Muscle of back (tissue), 13 donors: ENCODE measurements at places on chromosomes 1 and 21.
A peak's percentile ranks its signal among the peaks of the same experiment; 100 is the strongest.

GRCh38 chr1:51788938-51789337, 89.6 kb downstream of the NRDC start:
- DNase-seq: no peak

GRCh38 chr1:52915855-52916220, 5.7 kb downstream of the ECHDC2 start:
- DNase-seq: no peak

DNA sequence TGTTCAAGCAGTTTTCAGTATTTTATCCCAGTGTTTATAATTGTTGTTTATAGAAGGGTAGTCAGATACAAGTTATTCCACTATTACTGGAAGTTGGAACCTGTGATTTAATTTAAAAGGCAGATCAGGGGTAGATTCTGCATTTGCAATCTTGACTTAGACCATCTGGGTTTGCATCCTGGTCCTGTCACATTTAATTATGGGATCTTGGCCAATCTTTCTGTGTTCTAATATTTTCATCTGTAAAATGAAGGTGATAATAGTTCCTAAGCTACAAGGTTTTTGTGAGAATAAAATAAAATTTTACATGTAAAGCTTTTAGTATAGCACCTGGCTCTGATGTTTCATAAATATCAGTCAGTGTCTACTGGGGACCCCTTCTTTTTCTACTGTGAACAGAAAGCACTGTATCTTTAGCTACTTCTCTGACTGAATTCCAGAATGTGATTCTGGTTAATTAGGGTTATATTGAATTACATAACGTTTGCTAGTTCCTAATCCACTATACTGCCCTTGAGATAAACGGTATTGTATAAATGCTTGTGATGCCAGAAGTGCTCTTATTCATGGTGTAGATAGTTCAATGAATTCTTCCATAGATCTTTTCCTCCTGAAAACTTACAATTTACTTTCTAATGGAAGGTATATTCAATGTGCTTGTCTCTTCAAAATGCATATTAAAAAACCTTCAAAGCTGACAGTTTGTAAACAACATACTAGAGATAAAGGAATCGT, 131.0 kb downstream of the KCNK1 start:
- DNase-seq: no peak

DNA sequence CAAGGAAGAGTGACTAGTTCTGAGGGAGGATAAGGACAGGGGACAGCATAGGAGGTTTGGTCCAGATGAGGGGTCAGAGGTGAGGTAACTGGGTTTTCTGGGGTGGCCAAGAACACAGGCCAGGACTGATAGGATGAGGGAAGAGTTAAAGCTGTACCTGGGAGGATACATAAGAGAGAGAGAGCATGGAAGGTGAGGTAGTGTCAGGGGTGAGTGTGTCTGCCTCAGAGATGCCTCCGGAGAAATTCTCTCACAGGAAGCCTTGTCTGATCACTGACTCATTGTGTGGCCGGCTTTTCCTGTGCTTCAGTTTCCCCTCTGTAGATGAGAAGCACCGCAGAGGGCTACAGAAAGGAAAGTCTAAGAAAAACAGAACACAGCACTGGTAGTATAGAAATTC, 40.2 kb downstream of the FASLG start:
- DNase-seq: no peak

DNA sequence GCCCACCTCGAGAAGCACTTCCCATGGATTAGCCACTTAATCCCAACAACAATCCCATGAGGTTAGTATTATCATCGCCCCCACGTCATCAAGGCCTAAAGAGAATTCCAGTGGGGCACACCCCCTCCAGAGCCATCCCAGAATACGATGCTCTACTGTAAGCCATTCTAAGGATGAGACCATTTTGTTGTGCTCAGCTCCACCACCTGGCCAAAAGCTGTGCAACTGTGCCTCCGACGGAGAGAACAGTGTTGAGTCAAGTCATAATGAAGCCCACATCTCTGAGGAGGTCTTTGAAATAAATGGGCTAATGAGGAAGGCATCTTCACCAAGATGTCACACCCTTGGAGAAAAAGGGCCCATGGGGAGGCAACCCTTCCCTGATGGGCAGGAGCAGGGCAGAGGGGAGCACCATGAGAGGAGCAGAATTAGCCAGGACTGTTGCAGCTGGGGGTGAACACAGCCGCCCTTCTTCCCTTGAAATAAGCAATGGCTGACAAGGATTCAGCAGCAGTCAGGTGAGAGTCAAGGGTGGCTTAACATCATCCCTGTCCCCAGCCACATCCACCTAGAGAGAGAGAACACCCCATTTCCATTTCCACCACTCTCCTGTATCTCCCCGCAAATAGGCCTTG, 14.6 kb downstream of the SYF2 start:
- DNase-seq: no peak

DNA sequence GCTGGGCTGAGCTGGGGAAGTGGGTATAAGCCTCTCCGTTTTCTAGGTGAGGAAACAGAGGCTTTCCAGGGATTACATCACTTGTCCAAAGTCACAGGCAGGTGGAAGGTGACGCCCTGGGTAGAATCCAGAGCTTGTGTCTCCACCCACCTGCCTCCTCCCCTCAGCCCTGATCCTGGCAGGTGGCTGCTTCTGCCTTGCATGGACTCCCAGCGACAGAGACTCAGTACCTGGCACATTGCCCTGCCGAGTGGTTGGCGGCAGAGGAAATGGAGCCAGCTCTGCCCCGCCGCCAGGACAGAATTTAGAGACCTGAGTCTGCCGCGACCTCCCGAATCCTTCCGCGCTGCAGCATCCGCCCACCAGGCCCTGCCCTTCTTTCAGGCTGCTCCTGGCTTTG, 2.1 kb downstream of the PLA2G2E start:
- no peak for DNase-seq

- DNase-seq: no peak
Observed at GRCh38 chr21:43605320-43606215, 53.7 kb downstream of the HSF2BP start.

- no peak for DNase-seq
Observed at GRCh38 chr1:3912809-3913685, 13.0 kb upstream of the C1orf174 start.

GRCh38 chr1:153796786-153797659, 21.8 kb downstream of the SLC27A3 start:
- peak; percentile 79 for DNase-seq

- DNase-seq: no peak
Observed at GRCh38 chr1:12528021-12528852, 89.8 kb downstream of the DHRS3 start.

GRCh38 chr1:21292984-21293536, 2.8 kb upstream of the ECE1 start:
- DNase-seq: no peak

DNA sequence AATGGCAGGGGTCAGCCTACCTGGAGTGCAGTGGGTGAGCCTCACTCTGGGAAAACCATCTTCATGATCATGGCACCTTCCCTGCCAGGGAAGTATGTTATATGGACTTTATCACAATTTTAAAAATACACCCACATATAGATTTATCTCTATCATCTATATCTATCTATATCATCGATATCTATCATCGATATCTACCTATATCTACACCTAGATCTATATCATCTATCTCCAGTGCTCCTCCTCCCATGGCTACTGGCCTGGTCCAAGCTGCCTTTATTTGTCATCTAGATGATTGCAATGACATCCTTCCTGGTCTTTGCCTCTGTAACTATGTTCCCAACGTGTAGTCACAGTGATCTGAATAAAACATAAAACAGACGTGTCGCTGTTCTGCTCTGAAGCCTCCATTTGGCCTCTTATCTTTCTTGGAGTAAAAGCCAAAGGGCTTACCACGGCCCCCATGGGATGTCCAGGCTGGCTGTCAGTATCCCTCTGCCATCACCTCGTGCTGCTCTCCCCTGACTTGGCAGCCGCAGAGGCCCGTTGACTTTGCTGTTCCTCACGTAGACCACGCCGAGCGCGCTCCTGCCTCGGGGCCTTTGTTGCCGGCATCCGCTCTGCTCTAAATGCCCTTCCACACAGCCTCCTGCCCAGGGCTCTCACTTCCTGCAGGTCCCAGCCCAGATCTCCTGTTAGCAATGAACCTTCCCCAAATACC, 20.6 kb upstream of the KIF26B start:
- DNase-seq: no peak

DNA sequence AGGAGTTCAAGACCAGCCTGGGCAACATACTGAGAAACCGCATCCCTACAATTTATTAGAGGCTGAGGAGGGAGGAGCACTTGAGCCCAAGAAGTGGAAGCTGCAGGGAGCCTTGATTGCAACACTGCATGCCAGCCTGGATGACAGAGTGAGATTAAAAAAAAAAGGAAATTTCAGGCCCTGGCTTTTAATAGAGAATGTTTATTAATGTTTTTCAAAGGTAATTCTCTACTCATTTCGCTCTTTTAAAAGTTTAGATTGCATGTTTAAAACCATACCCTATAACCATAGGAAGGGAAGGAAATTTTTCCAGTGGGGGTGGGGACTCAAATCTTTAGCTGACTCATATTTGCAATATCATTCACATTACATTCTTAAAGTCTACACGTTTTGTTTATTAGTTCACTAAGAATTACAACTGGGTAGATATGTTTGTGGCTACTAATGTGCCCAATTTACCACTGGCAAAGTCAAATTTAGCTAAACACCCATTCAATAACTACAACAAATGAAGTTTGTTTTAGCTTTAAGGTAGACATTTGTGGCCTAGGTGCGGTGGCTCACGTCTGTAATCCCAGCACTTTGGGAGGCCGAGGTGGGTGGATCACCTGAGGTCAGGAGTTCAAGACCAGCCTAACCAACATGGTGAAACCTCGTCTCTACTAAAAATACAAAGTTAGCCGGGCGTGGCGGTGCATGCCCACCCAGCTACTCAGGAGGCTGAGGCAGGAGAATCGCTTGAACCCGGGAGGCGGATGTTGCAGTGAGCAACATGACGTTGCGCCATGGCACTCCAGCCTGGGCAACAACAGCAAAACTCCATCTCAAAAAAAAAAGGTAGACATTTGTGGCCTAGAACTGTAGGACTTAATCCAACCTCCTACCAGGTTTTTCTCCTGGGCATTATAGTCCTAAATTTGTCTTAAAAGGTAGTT, 5.0 kb downstream of the KDM5B start:
- no peak for DNase-seq

GRCh38 chr1:205959789-205960188, 16.5 kb upstream of the SLC26A9 start:
- no peak for DNase-seq

GRCh38 chr1:27570784-27571183, 33.2 kb downstream of the AHDC1 start:
- peak; percentile 25 for DNase-seq

- no peak for DNase-seq
Observed at GRCh38 chr1:175853681-175854080, 110.3 kb upstream of the TNR start.

GRCh38 chr1:242002510-242002909, 3.6 kb upstream of the MAP1LC3C start:
- DNase-seq: peak; percentile 71

GRCh38 chr21:33109574-33110339, 39.8 kb downstream of the OLIG1 start:
- DNase-seq: no peak

DNA sequence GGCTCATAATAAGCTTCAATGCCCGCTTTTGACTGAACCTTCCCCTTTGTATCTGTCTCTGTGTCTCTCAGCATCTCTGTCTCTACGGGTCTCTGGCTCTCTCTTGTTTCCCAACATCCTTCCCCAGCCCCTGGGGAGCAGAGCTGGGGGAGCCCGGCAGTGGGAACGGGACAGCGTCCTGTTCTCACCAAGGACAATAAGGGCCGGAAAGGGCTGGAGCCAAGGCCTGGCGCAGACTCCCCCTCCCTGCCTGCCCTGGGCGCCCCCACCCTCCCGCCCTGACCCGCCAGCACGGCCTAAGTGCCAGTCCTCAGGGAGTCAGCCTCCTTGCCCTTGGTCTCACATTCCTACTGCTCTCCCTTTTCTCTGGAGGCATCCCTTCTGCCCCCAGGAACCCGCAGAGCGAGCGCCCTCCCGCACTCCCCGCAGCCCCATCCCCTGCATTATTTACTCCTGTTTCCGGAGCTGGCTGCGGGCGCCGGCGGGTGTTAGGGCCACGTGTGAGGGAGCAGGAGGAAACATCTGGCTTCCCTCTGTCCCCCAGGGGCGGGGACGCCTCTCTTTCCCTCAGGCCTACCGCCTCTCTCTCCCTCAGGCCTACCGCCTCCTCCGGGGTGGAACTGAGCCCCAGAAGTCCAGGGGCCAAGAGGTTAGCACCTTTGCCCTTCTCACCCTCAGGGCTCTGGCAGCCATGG, 6.5 kb downstream of the KRTCAP2 start:
- no peak for DNase-seq

GRCh38 chr1:64962441-64962840, 3.9 kb downstream of the JAK1 start:
- DNase-seq: no peak

DNA sequence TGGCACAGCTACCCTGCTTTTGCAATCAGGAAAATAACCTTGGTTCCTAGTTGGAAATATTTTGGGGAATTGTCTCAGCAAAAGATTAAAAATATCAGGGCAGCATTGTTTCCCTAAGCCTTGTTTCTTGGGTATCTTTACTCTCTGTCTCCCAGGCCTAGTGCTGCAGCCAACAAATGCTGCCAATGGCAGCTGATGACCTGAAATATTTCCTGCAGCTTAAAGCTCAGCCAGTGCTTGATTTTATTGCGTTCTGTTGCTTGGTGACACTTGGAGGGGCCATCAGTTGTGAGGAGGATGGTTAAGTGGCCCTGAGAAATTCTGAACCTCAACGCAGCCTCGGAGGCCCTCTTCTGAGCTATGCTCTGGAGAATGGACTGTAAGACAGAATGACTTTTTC, 59.4 kb upstream of the B3GALT5 start:
- DNase-seq: peak; percentile 9

DNA sequence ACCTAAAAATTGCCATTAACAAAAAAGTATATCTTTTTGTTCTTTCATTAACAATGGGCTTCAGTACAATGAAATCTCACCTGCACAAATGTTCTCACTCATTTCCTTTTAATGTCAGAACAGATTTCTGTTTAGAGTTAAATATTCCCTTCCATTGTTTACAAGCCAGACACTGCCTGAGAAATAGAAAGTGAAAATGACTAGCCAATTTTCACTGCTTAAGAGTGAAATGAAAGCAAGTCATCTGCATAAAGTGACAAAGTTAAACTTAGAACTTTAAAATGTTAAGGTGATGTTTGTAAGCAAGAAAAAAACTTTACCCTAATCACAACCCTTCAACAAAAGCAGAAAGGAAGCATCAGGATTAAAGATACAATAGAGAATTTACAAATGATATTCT, 27.5 kb downstream of the COA6 start:
- no peak for DNase-seq

GRCh38 chr1:17635811-17636210, 96.3 kb downstream of the ARHGEF10L start:
- peak; percentile 60 for DNase-seq
